Effector memory CD4-positive, alpha-beta T cell (primary cell): ENCODE measurements at places on chromosomes 4 and X.

DNA sequence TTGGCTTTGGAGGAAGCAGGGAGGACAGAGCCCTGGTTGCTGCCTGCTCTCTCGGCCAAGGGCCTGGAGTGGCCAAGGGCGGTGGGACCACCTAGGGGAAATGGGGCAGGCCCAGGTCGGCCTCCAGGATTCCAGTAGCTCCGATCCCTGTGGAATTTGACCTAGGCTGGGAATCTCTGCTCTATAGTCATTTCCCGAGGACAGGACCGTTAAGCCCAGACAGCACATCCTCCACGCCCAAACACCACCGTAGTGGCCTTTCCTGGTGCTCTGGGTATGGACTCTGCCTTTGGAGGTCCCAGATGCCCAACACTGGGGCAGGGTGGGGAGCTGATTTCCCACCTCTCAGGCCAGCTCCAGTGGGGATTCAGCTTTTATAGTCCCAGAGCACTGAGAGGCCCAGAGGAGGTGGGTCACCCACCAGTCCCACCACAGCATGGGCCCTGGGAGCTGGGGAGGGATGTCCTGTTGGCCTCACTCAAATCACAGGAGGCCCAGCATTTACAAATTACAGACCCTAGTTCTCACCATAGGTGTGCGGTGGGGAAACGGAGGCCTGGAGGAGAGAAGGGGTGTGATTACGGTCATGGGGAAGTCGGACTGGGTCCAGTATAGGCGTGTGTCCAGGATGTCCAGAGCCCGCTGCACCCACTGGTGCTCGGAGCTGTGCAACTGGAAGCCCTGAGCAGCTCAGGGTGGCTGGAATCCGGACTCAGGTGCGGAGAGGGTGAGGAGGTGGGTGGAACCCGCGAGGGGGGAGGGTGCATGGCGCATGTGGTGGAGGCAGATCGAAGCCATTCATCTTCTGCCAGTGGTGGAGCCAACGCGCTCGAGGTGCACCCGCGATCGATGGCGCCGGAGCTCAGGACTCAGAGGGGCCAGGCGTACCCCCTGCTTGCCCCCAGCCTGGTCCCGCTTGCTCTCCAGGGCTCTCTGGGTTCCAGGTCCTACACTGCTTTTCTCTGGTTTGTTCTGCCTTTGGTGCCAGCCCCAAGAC, 7.7 kb downstream of the HMX1 start:
- H3K4me3 ChIP-seq = no peak overlapping the region
- H3K27me3 ChIP-seq = peaks cover 19% of the 10 kb centered on the region

GRCh38 chr4:15147714-15148113, 145.4 kb downstream of the CPEB2 start:
- H3K4me3 ChIP-seq = no peak overlapping the region
- no peaks in the 10 kb centered on the region for H3K36me3 ChIP-seq
- H3K27me3 ChIP-seq = no peaks in the 10 kb centered on the region
- no peak overlapping the region for H3K27ac ChIP-seq

- H3K27ac ChIP-seq = no peak overlapping the region
- no peaks in the 10 kb centered on the region for H3K4me1 ChIP-seq
- DNase-seq = no peak
- no peak overlapping the region for H3K4me3 ChIP-seq
Measured at GRCh38 chrX:155718972-155719586, 106.3 kb upstream of the TMLHE start.

- H3K4me1 ChIP-seq = peaks cover 10% of the 10 kb centered on the region
- no peaks in the 10 kb centered on the region for H3K27me3 ChIP-seq
- peaks cover 31% of the 10 kb centered on the region for H3K36me3 ChIP-seq
- no peak overlapping the region for H3K4me3 ChIP-seq
- DNase-seq = no peak
- no peak overlapping the region for H3K27ac ChIP-seq
Measured at GRCh38 chr4:146183209-146183608, 7.7 kb downstream of the LSM6 start.

DNA sequence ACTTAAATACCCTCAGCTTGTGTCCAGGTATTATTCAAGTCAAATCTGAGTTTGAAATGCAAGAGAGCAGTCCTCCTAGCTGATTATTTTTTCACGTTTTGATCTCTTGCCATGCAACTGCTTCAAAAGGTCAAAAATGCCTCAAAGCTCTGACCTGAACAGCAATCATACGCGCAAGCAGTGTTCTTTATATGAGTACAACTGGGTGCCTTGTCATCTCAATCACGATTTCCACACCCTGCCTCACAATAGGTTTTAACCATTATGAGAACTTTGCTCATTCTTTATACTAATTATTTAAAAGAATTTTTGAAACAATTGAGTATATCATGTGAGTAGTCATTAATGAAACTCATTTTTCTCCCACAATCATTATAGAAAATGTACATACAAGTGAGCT, 649.1 kb downstream of the DMD start:
- no peaks in the 10 kb centered on the region for H3K4me1 ChIP-seq
- no peak overlapping the region for H3K4me3 ChIP-seq
- no peaks in the 10 kb centered on the region for H3K36me3 ChIP-seq
- no peaks in the 10 kb centered on the region for H3K27me3 ChIP-seq

- DNase-seq = no peak
- no peak overlapping the region for H3K4me3 ChIP-seq
- H3K27me3 ChIP-seq = no peaks in the 10 kb centered on the region
Measured at GRCh38 chrX:154505734-154506133, 10.3 kb downstream of the FAM3A start.

- H3K36me3 ChIP-seq = no peaks in the 10 kb centered on the region
- H3K4me1 ChIP-seq = no peaks in the 10 kb centered on the region
- no peak overlapping the region for H3K27ac ChIP-seq
- DNase-seq = no peak
Measured at GRCh38 chr4:127622921-127623796, 9.6 kb upstream of the INTU start.

DNA sequence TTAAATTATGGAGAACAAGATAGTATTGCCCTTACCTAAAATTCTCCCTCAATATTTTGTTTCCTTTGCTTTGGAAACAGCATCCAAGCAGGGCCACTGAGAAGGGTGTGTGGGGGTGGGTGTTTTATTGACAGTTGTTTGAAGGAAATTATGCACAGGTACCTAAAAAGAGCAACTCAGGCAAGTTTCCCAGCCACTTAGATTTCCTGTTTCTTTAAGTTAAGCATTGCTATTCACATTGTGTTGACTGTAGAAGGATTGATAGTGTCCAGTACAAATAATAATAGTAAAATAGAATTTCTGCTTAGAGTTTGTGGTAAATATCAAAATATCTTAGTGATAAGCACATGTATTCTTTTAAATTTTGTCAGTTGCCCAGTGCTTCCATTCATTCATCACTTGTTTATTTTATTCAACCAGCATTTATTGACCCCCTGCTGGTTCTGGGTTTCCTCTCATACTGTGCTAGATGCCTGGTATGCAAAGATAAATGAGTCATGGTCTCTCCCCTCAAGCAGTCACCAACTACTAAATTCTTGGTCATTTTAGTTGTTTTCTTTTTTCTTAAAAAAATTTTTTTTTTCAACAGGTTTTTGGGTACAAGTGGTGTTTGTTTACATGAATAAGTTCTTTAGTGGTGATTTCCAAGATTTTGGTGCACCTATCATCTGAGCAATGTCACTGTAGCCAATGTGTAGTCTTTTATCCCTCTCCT, 50.0 kb downstream of the GALNT7 start:
- no peaks in the 10 kb centered on the region for H3K4me1 ChIP-seq
- H3K36me3 ChIP-seq = no peaks in the 10 kb centered on the region
- DNase-seq = no peak
- H3K27me3 ChIP-seq = no peaks in the 10 kb centered on the region
- H3K4me3 ChIP-seq = no peak overlapping the region

GRCh38 chr4:22474636-22475310, 41.1 kb downstream of the ADGRA3 start:
- H3K36me3 ChIP-seq = no peaks in the 10 kb centered on the region
- DNase-seq = no peak
- H3K4me1 ChIP-seq = no peaks in the 10 kb centered on the region
- no peak overlapping the region for H3K4me3 ChIP-seq
- H3K27ac ChIP-seq = no peak overlapping the region

GRCh38 chr4:140993370-140993769, 139.9 kb downstream of the RNF150 start:
- no peaks in the 10 kb centered on the region for H3K36me3 ChIP-seq
- no peaks in the 10 kb centered on the region for H3K27me3 ChIP-seq
- DNase-seq = no peak
- no peaks in the 10 kb centered on the region for H3K4me1 ChIP-seq

GRCh38 chr4:156437666-156438065, 484.0 kb upstream of the CTSO start:
- no peaks in the 10 kb centered on the region for H3K36me3 ChIP-seq
- no peak overlapping the region for H3K4me3 ChIP-seq
- H3K27me3 ChIP-seq = no peaks in the 10 kb centered on the region
- H3K4me1 ChIP-seq = no peaks in the 10 kb centered on the region
- H3K27ac ChIP-seq = no peak overlapping the region

DNA sequence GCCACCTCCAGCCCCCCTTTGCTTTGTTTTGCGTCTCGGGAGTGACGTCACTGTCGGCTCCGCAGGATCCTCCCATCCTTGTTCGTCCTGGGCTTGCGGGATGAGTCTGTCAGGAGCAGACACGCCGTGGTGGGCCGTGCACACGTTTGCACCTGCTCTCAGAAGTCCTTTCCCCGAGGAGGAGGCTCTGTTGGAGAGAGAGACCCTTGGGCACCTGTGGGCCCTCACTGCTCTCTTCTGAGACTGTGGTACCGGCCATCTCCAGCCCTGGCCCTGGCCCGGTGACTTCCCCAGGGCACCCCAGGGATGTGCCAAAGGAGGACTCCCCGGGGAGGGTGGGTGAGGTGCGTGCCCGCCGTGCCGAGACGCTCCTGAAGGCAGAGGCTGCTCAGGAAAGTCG, 76.1 kb upstream of the PPP2R3B start:
- H3K27ac ChIP-seq = no peak overlapping the region
- H3K36me3 ChIP-seq = no peaks in the 10 kb centered on the region
- no peaks in the 10 kb centered on the region for H3K27me3 ChIP-seq
